ENCODE measurements at places on chromosomes 6 and 20.
A peak's percentile ranks its signal among the peaks of the same experiment; 100 is the strongest.

DNA sequence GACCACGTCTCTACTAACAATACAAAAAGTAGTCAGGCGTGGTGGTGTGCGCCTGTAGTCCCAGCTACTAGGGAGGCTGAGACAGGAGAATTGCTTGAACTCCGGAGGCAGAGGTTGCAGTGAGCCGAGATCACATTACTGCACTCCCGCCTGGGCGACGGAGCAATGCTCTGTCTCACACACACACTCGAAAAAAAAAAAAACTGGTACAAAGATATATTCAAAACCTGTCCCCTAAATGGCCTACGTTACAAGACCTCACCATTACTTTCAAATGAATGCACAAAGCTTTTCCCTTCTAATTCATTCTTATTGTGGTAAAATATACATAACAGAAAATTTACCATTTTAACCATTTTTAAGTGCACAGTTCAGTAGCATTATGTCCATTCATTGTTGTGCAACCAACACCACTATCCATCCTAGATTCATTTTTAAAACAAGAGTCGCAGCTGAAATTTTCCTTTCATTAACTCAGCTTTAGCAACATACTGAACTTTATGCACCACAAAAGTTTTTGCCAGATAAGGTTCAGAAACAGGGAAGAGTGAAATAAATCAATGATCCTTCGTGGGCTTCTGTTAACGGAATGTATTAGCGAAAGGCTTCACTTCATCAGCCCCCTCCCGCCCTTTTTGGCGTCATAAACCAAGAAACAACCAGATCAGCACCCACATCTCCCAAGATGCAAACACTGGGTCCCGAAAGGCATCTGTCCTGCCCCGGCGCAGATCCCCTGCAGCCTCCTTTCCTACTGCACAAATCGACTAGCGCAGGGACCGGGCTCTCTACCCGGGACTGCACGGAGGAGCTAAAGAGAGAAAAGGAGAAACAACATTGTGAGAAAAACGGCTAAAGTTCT lies 825 bp upstream of the FAM135A start:
- no peak for DNase-seq

DNA sequence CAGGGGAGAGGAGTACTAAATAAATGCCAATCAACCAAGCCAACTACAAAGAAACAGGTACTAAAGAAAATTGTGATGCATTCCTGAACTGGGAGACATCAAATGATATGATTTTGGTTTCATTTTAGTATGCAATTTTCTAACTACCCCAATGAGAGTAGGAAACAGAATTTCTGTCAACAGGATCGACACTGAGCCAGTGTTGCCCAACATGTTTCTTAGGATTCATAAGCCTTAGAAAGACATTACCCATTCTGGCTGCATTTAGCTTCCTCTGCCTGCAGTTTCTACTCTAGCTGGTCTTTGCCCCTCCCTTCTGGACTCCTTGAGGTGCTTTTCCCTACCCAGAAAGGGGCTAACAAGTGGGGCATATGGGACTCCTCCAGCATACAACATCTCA lies 49.8 kb downstream of the KCTD20 start:
- DNase-seq: no peak

- peak; percentile 68 for DNase-seq
These were observed at the start of gene HLA-DPA1 for GRCh38 chr6:33073431-33073871. HLA-DPA1 (minus strand) TSS chr6:33073649.

DNA sequence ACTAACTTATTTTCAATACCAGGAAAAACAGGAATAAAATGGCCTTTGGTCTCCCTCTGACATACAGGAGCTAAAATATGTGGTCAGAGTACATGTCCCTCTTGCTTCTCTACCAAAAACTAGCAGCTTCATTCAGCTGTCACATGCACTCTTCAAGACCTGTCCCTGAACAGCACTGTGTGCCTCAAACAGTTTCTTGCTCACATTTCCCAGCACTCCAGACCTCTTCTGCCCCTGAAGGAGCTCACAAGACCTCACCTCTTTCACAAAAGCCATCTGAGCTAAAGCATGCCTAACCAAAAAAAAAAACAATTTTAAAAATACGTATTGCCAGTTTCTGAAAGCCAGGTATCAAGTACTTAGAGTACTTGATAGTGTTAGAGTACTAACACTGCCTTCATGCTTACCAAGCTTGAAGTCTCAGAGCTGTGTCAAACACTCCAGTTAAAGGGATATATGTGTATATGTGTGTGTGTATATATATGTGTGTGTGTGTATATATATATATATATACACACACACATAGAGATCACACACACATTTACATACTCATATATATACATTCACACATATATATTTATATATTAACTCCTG lies 148.3 kb upstream of the POU3F2 start:
- DNase-seq: no peak

DNA sequence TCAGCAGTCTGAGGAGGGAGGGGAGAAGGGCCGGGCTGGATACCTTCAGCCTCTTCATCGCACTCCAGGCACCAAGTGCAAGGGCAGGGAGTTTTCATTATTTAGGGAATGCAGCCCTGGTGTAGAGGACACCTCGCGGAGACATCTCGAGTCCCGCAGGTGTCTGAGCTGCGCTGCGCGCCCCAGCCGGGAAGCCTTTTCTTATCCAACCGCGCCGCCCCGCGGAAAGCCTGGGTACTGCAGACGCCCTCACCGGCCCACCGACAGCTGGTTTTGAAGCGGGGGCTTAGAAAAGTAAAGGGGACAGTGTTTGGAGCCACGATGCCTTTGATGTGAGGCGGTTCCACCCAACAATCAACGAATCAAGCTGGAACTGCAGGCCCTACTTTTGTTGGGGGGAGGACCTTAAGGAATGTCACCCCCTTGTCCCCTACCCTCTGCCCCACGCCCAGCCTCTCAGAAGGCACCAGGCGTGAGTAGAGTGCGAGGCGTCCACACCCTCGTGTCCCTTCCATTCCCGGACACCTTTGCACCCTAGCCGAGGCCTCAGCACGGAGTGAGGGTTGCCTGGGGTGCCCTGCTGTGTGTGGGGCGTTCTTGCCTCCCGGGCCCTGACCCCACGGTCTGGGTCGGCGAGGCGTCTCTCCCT lies 8.6 kb downstream of the NKX2-2 start:
- peak; percentile 77 for DNase-seq

DNA sequence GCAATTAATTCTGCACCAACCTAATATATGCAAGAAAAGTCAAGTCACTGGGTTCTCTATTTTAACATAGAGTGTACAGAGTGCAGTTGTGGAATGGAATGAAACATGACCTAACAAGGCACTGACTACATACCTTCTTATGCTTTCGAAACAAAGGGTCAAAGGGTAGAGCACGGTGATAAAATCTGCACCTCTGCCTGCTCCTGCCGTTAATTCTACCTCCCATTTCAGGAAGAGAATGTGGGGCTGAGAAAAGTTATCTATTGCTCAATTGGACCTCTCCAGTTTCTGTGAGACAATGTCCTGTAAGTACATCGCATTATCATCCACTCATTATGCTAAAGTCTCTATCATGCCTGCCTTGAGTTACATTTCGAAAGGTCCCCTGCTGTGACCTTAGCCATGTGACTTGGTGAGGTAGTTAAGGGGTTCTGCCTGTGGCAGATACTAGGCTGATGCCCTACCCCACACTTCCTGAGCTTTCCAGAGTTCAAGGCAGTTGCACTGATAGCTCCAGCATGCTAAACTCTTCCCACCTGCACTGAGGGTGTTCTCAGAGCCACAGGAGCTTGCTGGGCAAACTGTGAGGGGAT lies 14.0 kb upstream of the MOCS1 start:
- DNase-seq: no peak

- no peak for DNase-seq
These were observed 54.2 kb downstream of the WDR27 start for GRCh38 chr6:169647637-169648036.

DNA sequence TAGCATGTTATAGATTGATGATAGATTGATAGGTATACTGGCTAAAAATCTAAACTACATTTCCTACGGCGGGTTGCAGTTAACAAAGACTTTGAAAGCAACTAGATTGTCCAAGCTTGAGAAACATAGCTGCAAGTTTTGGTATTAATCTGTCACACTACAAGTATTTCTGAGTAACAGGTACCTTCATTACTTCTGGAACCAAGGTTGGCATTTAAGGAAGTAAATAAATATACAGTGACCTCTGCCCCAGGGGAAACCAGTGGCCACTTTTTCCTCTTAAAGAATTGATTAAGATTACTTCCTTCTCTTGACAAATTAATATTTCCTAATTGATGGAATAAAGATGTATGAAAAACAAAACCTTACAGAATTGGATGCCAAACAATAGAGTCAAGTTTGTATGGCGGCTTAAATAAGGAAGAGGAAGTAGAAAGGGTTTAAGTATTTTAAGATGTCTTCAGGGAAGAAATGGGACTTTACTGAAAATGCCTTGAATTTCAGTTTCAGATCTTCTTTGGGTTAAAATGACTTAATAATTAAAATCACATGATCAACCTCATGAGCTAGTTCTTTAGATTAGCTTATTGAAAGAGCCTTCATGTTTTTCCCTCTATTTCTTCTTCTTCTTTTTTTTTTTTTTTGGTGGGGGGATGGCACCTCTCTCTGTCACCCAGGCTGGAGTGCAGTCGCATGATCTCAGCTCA lies 132.8 kb downstream of the DOK5 start:
- DNase-seq: no peak

GRCh38 chr20:2619337-2619736 lies 33.1 kb upstream of the NOP56 start:
- DNase-seq: no peak

- DNase-seq: no peak
These were observed 69.2 kb downstream of the PRDM1 start for GRCh38 chr6:106155219-106155830.

DNA sequence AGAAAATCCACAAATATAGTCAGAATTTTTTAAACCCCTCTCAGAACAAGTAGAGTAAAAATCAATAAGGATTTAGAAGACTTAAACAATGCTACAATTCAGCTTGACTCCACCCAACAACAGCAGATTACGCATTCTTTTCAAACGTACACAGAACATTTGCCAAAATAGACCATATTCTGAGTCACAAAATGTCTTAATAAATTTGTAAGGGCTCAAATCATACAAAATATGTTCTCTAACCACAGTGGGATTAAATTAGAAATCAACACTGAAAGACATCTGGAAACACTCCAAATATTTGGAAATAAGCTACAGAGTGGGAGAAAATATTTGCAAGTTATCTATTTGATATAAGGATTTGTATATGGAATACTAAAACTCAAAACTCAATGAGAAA lies 164.2 kb upstream of the AKAP12 start:
- DNase-seq: no peak

DNA sequence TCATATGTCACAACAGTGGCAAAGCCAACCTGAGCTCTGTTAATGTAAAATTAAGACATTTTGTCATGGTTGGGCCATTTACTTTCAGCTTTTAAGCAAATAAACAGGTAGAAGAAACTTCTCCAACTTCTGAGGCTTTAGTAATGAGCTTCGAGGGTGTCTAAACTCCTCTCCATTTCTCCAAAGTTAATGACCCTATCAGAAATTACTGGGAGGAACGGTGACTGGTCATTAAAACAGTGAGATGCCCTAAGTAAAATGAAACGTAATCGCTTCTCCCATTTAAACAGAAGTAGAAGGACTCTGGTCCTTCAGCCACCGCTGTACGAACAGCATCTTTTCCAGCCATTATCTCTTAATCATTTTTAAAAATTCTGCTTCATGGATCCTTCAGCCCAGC lies 986.9 kb upstream of the MANEA start:
- no peak for DNase-seq

DNA sequence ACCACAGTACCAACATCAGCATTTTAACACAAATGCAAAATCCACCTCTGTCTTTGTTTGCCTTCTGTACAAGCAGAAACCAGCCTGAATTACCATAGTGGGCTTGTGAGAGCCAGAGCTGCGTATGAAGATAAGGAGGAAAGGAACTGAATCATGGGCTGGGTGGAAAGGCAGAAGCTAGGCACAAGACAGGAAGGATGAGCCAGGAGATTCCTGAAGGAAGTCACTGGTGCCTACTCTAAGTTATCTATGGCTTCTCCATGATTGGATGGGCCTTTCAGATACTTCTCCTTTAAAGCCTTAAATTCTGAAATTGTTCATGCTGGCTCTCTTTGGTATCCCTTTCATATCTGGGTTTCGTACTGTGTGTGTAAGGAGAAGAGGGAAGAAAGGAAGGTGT lies 140.6 kb downstream of the LCA5 start:
- DNase-seq: no peak

- no peak for DNase-seq
These were observed 3.9 kb downstream of the PEDS1 start for GRCh38 chr20:50149481-50150254.

DNA sequence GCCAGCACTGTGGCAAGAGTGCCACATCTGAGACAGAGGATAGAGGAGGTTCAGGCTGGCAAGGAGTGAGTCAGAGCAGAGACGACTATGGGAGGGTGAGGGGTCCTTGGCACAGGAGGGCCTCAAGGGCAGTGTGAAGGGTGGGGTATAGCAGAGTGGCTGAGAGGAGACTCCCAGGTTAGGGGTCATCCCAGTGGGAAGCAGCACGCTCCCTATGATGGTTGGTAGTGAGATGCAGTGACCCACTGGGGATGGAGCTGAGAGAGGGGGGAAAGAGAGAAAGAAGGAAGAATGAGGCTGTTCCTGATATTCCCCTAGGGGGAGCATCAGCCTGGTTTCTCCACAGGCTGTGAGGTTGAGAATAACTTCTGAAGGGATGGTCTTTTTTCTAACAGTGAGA lies 97.3 kb downstream of the INSM1 start:
- DNase-seq: no peak

DNA sequence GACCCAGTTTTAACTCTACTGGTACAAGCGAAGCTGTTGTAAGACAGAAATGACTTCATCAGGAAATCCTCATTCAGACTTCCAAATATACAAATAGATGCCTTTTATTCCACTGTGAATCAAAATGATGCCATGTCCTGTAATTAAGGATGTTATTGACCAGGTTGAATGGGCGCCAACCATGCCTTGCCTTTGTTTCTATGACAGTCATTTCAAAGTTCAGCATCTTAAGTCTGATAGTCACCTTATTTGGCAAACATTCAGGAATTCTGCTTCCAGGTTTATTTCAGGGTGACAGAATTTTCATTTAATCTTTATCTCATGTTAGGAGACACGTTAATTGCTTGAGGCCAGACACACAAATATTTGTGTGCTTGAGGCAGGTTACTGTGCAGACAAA lies 592.8 kb upstream of the JAG1 start:
- DNase-seq: no peak

GRCh38 chr20:62624325-62624690 lies 18.0 kb upstream of the SLCO4A1 start:
- no peak for DNase-seq

- no peak for DNase-seq
These were observed 350.9 kb upstream of the HSF2 start for GRCh38 chr6:122048570-122048969.
